ENCODE measurements at places on chromosomes 4 and X.

GRCh38 chr4:120865985-120866384 lies 56.5 kb downstream of the PRDM5 start:
- no peak for DNase-seq

DNA sequence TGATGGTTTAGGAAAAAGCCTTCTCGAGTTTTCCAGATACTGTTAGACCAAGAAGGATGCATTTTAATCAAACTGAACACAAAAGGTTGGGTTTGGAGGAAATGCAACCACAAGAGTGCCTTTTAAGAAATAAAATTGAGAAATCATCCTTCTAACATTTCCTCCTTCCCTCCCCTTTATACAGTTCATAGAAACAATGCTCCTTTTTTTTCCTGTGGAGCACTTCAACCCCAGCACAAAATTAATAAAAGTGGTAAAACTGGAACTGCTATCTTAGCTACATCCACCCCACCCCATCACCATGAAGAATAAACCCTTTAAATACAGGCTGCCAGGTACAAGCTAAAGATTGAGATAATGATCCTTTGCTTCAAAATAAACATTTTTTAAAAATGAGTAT lies 211.1 kb downstream of the RELL1 start:
- peak; percentile 6 for DNase-seq

GRCh38 chr4:147828331-147828905 lies 96.5 kb downstream of the ARHGAP10 start:
- DNase-seq, result peak; percentile 20

DNA sequence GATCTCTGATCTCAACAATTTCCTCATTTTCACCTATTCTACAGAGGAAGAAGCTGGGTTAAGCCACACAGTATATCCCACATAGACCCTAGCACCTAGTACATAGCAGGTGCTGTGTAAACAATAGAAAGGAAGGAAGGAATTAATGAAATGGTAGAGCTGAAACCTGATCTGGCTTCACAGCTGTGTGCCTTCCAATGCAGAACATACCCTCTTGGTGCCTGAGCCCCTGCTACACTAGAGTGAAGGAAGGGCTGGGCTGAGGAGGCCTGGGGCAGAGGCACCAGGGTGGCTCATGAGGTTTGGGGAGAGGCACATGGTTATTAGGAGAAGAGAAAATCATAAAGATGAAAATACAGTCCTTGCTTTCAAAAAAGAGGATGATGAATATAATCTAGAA lies 21.3 kb downstream of the LRRC66 start:
- no peak for DNase-seq

- DNase-seq, result no peak
Observed at GRCh38 chr4:113905301-113905700, 74.1 kb downstream of the ARSJ start.
